Muscle of back (tissue), 13 donors: ENCODE measurements at places on chromosomes 11 and 22.
A peak's percentile ranks its signal among the peaks of the same experiment; 100 is the strongest.

DNA sequence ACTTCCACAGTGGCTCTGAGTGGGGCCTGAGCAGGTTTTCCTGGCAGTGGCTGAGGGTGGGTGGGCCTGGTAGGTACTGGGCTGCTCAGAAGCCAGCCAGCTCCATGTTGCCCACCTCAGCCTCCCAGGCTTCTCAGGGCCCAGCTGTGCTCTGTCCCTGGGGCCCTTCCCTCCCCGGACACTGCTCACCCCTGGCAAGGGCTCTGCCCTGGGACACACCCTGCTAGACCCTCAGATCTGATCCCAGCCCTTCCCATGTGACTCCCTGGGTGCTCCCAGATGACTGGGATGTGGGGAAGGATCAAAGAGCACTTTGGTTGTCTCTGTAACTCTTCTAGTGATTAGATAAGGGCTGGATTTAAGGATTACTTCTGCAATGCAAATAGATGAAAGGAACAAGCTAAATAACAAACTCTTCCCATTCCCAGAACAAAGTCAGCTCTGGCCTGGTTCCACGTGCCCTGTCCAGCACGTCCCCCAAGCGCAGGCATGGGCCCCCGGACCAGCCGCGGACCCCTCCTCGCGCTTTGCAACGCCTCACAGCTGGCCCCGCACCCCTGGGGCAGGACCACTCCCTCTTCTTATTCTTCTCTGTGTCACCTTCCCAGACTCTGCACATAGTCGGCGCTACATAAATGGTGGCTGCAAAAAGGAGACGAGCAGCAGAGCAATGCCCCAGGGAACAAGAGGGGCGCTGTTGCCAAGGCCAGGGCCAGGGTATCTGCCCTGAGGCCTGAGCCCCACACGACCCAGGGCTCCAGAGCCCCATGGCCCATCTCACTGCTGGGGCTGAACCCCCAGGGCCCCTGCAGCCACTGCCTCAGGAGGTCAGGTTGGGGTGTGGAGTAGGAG lies 5.7 kb upstream of the KRTAP5-6 start:
- DNase-seq: no peak

DNA sequence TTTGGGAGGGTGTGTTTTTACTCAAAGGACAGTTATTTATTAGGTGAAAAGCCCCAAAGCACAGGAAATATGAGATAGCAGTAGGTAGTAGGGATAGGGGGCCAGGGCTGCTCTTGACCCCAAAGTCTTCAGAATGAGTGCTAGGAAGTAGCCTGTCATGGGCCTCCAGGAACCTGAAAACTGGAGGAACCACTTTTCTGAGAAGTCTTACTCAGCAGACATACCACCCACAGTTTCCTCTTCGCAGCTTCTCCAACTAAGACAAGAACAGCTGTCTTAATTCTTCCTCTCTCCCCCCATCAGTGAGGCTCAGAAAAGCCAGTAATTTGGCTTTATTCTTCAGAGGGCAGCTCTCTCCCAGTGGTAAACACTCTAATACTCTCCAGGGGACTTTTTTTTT lies 84.0 kb upstream of the CTSC start:
- peak; percentile 12 for DNase-seq

DNA sequence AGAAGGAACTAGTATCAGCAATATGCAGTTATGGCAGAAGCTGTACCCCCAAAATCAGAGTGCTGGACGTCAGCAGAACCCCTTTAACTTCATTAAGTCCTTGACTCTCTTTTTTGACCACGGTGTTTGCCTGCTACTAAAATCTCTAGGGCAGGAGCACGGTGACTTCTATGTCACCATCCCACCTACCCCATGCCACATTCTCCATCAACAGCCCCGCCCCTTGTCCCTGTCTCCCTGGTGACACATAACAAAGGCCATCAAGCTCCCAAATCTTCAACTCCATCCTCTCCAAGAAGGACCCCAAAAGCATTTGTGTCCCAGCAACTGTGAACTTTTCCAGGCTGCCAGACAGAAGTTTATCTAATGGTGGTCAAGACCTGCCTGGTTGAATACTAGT lies 894 bp downstream of the ADA2 start:
- DNase-seq: no peak

DNA sequence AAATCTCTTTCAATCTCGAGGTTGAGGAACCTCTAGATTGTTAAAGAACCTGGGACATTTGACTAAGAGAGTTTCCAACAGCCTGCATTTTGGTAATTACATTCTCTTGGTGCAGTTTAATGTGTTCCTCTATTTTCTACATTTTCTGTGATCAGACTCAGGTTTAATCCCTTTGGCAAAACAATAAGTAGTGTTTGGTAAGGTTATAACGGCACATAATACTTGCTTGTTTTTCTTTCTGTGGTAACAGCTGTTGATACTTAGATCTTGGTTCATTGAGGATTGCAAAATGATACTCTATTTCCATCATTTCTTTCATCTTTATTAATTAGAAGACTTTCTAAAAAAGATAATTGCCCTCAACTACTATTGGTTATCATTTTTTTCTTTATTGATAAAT lies 271.3 kb downstream of the SBF2 start:
- no peak for DNase-seq

DNA sequence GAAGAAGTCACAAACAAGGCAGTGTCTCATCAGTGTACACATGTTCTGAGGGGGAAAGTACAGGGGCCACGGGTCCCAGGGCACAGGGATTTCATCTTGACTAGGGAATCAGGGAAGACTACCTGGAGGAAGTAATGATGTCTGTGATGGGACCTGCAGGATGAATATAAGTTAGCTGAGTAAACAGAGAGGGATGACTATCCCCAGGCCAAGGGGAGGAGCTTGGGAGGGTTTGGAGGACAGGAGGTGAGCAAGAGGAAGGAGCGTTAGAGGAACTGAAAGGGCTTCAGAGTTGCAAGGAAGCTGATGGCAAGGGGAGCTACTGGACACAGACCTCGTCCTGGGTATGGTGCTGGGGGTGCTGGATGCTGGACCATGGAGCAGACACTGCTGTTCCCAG lies 56.4 kb downstream of the TRAF6 start:
- DNase-seq: no peak

DNA sequence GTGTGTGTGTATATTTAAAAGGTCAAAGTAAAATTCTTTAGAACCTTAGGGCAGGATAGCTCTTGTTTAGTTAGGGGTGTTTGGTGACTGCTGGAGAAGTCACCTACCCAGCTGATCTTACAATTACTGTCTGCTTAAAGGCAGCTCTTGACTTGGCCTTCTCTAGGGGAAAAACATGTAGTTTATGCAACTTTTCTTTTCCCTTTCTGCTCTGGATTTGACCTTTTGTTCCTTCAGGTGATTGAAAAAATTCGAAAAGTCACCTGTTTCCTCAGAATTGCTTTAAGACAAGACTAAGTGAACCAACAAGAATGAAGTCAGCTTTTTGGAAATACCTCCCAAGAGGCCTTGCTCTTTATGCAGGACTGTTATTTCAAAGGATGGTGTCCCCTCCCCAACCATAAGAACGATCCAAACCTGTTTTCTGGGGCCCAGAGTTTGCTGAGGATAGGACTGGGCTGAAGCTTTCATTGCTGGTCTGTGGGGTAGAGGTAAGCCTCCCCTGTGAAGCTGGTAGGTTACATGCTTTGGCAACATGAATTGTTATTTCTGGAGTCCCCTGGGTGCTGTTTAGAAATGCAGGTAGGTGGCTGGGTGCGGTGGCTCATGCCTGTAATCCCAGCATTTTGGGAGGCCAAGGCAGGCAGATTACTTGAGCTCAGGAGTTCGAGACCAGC lies 111.2 kb downstream of the PTPRJ start:
- no peak for DNase-seq

DNA sequence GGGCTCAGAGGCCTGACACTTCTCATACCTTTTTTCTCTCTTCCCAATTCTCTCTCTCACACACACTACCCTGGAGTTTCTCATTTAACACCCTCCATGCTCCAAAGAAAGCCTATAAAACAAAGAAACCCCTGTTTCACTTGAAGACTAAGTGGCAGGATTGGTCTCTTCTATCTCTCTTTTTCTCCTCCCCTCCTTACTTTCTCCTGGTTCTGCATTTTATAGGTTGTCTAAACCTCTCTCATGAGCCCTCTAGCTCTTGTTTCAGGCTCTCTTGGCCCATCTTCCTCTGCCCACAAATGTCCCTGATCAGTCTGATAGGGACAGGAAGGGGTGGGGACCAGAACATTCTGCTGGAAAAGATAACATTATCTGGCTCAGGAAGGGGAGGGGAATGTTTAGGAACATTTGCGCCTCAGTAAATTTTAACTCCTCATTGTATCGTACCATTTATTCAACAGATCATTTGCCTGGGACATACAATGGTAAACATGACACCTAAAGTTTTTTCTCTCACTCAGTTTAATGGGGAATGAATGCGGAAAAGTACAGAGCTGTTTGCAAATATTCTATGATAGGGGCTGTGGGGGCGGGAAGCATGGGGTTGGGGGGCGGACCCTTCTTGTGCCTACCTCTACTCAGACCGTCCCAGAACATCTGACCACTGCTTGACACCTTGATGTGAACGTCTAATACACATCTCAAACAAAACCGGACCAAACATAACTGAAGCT lies 10.8 kb downstream of the CRYBA4 start:
- no peak for DNase-seq

- no peak for DNase-seq
Observed at GRCh38 chr11:76159983-76160661, 46.2 kb downstream of the WNT11 start.

- DNase-seq: no peak
Observed at GRCh38 chr22:37259540-37260029, 15.5 kb upstream of the RAC2 start.

DNA sequence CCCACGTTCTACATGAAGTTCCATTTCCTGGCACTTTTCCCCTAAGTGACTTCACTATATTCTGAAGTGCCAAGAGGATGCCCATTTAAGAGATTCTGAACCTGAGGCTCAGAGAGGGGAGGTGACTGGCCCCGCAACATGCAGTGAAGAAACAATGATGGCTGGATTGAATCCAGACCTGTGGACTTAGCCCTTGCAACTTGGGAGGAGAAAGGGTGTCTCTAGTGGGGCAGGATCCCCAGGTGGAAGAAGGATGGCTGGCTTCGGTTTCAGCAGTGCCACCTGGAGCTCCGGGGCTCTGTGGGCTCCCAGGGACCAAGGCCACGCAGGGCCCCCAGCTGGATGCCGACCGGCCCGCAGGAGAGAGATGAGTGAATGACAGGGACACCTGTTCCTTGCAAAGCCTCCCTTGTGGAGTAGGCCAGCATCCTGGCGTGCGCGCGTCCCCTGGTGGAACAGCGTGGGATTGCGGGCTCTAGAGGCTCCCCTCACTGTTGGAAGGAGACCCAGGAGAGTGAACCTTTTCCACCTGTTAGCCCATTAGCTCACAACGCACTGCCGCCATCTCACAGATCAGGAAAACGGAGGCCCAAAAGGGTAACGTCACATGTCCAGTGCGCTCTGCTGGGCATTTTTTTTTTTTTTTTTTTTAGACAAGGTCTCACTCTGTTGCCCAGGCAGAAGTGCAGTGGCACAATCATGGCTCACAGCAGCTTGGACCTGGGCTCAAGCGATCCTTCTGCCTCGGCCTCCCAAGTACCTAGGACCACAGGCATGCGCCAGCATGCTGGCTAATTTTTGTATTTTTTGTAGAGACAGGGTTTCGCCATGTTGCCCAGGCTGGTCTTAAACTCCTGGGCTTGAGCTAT lies 104.7 kb downstream of the KIAA1671 start:
- DNase-seq: peak; percentile 64

DNA sequence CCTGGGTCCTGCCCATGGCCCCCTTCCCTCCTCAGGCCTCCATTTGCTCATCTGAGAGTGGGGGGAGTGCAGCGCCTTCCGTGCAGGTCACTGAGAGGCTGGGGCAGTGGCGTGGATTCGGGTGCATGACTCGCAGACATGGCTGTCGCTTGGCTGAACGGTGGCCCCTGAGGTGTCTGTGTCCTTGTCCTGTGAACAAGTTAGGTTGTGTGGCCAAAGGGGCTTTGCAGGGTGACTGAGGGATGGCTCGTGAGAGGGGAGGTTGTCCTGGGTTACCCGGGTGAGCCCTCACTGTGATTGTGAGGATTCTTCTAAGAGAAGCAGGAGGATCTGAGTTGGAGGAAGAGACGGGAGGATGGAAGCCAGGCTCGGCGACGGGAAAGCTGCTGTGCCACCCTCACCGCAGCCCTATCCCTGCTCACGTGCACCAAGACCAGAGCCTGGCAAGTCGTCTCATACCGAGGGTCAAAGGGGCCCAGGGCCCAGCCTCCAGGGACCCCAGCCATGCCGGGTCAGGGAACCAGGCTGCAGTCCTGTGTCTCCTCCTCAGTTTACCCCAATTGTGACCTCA lies 79.1 kb downstream of the KCNQ1 start:
- no peak for DNase-seq

DNA sequence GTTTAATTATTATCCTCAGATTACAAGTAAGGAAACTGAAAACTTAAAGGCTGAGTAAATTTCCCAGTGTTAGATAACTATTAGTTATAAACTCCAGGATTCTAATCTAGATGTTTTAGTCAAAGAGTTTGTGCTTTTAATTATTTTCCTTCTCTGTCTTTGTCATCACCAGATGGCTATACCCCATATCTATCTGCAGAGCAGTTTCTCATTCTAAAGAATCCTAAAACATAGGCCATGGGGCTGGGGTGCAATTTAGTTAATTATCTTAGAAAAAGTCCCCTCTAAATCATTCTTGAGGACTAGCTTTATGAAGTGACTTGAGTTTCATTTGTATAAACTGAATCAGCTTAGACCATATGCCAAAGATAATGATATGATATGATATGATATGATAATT lies 556.3 kb upstream of the ANO5 start:
- DNase-seq: no peak

DNA sequence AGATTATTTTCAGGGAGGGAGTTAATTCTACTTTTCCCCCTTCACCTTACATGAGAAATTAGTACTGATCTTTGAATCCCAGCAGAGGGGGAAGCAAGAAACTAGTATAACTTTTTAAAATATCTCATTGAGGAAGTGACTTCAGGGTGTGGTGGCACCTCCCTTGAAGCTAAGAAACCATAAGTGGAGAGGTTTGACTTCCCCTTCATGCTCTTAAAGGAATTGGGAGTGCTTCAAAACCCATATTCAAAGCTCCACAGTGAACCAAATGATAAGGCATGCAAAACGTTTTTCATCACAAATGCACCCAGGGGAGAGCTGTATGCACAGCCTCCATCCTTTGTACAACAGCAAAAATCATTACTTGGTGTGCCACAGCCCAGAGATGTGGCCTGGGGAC lies 540 bp downstream of the MS4A14 start:
- DNase-seq: peak; percentile 10

DNA sequence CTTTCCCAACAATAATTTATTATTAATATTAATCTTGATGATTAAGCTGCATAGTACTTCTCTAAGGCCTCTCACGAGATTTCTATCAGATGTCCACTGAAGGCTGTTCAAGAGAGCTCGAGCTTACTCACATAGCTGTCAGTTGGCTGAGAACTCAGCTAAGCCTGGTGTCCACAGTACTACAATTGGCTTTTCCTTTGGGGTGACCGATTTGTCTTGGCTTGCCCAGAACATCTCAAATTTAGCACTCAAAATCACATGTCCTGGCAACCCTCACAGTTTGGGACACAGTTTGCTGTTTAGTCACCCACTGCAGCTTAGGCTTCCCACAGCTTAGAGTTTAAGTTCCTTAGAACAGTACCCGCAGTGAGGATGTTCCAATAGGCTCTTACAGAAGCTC lies 96.5 kb downstream of the LUZP2 start:
- no peak for DNase-seq
